ENCODE measurements at places on chromosomes 5 and 9.

DNA sequence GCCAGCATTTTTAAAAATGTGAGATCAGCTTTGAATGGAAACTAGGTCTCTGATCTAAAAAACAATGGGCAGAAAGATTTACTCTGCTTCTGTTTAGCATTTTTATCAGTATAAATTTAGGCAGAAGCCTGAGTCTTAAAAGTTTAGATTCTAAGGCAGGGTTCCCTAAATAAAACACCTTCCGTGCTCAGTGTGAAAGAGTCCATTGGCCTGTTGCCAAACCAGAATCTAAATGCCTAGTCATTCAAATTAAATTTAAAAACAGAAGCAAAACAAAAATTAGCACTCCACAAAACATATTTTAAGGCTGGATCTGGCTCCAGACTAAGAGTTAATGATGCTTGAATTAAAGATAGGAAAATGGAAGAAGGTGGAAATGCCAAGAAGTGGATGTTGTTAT, 4.5 kb downstream of the TYRP1 start:
- no peak for DNase-seq

DNA sequence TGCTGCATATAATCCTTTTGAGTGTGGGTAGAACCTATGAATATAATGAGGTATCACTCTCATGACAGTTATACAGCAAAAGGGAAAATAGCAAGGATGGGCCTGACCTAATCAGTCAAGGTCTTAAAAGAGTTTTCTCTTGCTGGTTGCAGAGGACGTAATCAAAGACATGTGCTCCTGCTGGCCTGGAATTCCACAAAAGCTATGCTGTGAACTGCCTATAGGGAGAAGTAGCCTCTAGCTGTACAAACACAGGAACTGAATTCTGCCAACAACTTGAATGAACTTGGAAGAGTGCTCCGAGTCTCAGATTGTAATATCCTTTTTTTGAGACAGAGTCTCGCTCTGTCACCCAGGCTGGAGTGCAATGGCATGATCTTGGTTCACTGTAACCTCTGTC, 195.6 kb downstream of the PLK2 start:
- no peak for DNase-seq

DNA sequence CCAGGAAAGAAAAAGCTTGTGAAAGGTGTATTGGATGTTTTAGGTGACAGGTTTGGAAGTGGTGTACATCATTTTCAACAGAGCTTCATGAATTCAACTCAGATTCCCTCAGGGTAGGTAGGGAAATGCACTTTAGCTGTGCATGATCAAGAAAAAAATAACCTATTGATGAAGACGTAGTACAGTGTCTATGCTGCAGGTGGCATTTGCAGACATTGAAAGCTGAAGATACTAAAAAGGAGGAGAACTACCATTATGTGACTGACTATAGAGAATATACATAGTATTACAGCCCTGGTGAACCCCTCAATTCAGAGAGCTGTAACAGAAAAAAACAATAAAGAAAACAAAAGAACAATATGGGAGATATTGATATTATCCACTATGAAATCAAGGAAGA, 2344.7 kb upstream of the ACO1 start:
- no peak for DNase-seq

GRCh38 chr5:75666801-75667200, 50.4 kb downstream of the POC5 start:
- no peak for DNase-seq
